ENCODE measurements at places on chromosomes 12 and 14.

GRCh38 chr12:34379142-34379541, 356.8 kb downstream of the ALG10 start:
- no peak for DNase-seq

DNA sequence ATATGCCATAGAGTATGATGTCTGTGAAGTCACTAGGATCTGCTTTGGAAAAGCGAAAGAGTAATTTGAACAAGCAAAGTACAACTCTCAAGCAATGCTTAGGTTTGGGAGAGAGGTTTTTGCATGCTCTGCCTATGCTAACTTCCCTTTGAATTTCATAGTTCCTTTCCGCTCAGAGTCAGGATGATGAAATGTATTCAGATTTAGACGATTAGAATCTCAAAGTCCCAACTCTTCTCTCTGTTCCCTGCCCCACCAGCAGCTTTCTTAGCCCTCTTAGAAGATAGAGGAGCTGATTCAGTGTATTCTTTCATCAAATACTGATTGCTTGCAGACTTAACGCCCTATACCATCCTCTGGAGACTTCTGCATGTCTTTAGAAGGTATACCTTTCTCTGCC, 11.5 kb downstream of the RAB5B start:
- DNase-seq, result no peak

DNA sequence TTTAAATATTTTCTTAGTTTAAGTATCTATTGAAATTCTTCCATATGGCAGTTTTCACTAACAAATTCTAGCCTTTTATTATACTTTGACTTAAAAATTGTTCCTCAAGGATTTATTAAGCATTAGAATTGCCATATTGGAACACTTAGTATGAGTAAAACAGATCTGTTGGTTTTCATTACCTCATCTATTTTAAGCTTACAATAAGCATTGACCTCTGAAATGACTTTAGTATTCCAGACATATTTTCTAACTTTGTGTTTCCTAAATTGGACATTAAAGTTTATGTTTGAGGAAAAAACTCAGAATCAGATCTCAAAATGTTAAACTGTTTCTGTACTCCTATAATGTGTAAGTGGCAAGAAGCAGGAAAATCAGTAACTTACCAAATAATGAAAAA, 48.4 kb downstream of the CSRP2 start:
- DNase-seq, result no peak

DNA sequence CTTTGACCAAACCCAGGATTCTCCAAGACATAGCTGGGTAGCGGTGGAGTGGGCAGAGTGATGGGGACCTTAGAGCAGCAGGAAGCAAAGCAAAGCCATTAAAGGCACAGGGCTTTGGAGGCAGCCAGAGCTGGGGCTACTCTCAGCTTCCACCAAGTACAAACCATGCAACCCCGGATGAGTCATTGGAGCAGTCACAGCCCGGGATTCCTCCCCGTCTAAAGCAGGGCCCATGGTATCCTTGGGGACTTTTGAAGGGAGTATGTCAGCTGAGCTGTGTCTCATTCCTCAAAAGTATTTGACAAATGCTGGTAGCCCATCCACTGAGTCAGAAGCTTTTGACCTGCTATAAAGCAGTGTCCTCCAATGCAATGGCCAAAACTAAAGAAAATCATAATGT, 9.7 kb upstream of the IFI27 start:
- DNase-seq, result no peak

Data from omental fat pad (tissue), 4 donors.